ENCODE measurements at places on chromosomes 11 and 22. TPM values are rescaled to one million over a fixed set of nuclear protein-coding genes. Genes with fewer than 3 reads are reported as not detected.

Gene FHIP1B
- 40.2 TPM for total RNA-seq

- no peaks in the 10 kb centered on the region for H3K4me1 ChIP-seq
- no peak overlapping the region for H3K27ac ChIP-seq
- peaks cover 22% of the 10 kb centered on the region for H3K27me3 ChIP-seq
- no peak overlapping the region for H3K4me3 ChIP-seq
- no peak for DNase-seq
Observed at GRCh38 chr11:115961159-115962003, 457.2 kb upstream of the CADM1 start.

- peaks cover 6% of the 10 kb centered on the region for H3K36me3 ChIP-seq
- peaks cover 34% of the 10 kb centered on the region for H3K4me1 ChIP-seq
- no peak for DNase-seq
- H3K4me3 ChIP-seq = no peak overlapping the region
- H3K27ac ChIP-seq = no peak overlapping the region
Observed at GRCh38 chr11:638631-639331, 1.7 kb downstream of the DRD4 start.

Gene MIOX
- total RNA-seq = not detected

Gene C1QTNF4
- total RNA-seq = 0.52 TPM
